A549 treated with Hydrocortisone at 1 μM for 4 hours (cell line): ENCODE measurements at places on chromosomes 3 and 15. TPM values are rescaled to one million over a fixed set of nuclear protein-coding genes. Genes with fewer than 3 reads are reported as not detected.

CCDC71 gene
- total RNA-seq, result 11.6 to 15.2 TPM (median 14.6 TPM) in 5 replicates

ZSCAN2 gene
- 11.9 to 14.6 TPM (median 13.1 TPM) in 5 replicates for total RNA-seq

PLCD1 gene
- 3.1 to 4.7 TPM (median 3.7 TPM) in 5 replicates for total RNA-seq

IL17RE gene
- 1.4 to 2.3 TPM (median 1.6 TPM) in 5 replicates for total RNA-seq
